ENCODE measurements at places on chromosomes 6 and 20.

- DNase-seq = no peak
Measured at GRCh38 chr6:134590449-134590848, 272.5 kb upstream of the SGK1 start.

GRCh38 chr6:161067749-161068148, 76.2 kb downstream of the MAP3K4 start:
- no peak for DNase-seq

GRCh38 chr6:85321906-85322305, 128.0 kb upstream of the NT5E start:
- DNase-seq = no peak

DNA sequence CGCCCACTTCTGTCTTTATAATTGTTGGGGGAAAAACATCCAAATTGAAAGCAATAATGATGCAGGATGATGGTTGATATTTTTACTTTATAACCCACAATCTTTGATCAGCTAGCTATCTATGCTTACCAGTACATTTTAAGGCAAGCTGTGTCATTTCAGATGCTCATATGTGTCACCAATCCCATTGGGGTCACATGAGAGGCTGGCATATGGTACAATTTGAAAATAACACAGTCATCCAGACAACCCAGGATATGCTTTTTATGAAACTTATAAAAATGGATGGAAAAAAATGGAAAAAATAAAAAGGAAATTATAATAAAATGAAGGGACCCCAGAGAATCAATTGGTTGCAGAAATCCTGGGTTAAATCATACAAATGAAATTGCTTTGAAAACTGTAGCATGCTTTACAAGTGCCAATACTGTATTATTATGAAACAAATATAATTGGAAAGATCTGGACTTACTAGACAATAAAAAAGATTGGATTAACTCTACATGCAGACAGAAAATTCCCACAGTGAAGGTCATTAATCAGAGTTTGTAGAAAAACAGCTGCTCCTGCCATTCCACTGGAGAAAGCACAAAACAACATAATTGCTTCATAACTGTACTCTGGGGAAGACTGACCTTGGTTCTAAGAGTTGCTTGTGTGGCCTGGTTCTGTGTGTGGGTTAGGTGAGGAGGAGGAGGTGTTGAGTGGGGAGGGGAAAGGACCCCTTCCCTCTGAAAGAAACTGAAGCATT, 13.3 kb upstream of the PRIM2 start:
- no peak for DNase-seq

- no peak for DNase-seq
Measured at GRCh38 chr6:25137480-25137879, 141.7 kb upstream of the CARMIL1 start.

DNA sequence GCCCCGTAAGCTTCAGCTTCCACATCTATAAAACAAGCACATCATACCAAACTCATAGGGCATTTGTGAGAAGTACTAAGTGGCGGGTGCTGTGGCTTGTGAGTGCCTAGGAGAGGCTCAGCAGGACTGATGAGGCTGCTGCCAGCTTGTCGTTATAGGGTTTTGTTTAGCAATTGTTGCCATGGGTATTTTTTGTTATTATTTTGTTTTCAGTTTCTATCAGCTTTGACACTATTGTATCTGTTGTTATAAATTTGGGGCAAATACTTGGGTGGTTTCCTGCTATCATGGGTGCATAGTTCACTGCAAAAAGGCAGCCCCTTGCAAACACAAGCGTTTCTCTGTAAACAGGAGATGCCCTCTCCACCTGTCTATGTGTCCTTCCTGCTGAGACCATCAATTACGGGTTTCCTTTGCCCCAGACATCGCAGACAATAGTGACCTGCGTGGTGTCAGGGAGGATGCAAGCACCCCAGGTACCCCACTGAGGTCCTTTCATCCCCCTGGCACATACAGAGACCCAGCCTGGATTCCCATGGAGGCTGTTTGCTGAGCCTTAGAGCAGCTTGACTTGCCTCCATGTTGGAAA, 3.1 kb upstream of the CCDC167 start:
- no peak for DNase-seq

DNA sequence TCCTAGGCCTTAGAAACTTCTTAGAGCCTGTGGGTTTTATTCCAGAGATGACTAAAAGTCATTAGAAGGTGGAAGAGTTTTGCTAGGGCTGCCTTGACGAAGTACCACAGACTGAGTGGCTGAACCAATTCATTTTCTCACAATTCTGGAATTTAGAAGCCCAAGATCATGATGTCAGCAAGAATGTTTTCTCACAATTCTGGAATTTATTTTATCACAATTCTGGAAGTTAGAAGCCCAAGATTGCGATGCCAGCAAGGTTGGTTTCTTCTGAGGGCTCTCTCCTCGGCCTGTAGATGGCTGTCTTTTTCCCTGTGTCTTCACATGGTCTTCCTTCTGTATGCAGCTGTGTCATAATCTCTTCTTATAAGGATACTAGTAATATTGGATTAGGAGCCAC, 672.9 kb upstream of the MARCKS start:
- no peak for DNase-seq

DNA sequence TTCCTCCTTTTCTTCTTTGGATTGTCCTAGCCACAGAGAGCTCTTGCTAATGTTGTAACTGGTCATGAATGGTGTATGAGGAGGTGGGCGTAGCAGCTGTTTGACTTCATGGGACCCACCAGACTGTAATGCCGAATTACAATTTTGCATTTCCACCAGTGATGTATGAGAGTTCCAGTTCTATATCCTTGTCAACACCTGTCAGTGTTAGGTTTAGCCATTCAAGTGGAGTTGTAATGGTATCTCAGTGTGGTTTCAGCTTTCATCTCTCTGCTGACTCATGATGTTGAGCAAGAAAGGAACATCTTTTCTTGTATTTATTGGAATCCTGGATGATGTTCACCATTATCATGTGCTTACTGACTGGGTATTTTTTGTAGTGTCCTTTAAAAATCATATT, 5.1 kb downstream of the IGF2R start:
- DNase-seq = no peak

DNA sequence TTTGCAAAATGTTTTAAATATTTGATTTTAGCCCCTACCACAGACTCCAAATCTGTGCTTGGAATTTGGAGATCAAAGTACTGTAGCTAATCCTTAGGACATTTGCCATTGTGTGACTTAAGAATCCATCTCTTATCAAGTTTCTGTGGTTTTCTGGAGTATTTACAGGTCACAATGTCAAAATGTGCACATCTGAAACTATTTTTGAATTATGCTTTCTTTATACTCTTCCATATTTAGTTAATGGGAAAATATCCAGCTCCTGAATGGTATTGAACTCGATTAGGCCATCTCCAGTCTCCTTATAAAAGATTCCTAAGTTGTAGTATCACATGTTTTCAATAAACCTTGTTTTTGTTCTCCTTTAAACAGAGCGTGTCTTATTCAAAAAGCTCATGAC, 162.5 kb downstream of the KHDC1L start:
- DNase-seq = no peak

DNA sequence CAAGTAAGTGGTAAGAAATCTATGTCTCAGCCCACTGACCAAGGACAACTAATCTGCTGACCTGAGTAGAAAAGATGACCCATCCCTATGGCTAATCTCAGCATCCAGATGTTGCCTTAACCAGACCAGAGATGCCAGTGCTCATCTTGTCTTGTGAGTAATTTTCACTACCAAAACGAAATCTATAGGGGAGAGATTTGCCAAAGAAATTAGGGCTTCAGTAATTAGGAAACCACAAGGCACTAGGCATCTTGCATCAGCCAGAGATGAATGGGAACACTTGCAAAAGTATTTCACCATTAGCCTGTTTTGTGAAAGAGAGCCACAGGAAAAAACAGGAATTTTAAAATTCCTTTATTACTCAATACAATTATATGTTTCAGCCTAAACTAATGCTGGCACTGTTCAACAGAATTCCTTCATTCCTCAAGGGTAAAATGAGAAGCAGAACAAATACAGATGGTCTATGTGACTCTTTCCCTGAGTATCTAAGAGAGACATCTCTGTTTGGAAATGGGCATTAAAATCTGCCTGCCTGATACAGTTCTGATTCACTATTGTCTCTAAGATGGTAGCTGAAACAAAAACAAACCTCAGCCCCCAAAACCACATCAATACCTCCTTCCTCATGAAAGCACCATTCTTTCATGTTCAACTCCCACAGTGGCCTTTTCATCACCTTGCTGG, 87.8 kb downstream of the GMDS start:
- DNase-seq = no peak

DNA sequence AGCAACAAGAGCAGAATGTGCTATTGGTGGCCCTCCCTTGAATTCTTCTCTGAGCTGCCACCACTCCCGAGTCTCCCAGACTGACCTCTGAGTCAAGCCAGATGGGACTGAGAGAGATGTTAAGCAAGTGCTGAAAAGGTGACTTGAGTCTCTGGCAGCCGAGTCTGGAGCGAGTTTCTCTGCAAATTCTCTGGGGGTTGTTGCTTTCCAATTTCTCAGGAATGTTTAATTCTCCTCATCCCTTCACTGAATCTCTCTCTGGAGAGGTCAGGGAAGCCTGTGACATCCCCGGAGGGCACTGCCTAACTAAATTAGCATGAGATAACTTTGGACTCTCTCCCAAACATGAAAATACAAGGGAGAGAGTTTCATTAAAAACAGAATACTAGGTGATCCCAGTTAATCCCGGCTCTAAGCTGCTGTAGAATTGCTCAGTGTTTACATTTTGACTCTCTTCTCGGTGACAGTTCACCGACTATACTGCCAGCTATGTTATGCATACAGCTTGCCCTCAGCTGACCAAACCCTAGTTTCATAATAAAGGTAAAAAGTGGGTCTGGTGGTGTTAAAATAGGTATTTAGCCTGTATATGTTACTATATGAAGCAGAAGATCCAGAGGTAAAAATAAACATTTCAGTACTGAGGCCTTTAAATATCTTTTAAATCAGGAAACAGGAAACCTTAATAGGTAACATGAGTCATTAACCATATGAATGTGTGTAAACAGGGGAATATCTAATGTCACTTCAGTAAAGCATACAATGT, 157.9 kb downstream of the FOXC1 start:
- no peak for DNase-seq

- DNase-seq = no peak
Measured at GRCh38 chr6:15250187-15251168, 4.6 kb downstream of the JARID2 start.

DNA sequence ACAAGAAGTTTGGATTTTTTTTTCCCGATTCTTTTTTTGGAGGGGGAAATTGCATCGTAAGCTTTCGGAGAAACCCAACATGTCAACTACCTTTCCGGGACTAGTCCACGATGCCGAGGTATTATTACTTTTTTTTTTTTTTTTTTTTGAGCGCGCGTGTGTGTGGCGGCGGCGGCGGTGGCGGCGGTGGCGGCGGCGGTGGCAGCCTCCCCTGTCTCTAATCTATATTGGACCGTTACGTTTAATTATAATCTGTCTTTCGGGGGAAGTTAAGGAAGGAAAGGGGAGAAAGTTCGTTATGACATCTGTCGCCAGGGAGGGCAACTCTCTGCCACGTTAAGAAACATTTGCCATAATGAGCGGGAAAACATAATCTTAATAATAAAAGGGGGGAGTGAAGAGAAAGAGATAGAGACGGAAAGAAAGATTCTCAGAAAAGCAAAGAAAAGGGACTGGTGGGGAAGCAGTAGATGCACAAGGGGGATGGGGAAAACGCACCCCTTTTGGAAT, 706 bp downstream of the TFAP2D start:
- no peak for DNase-seq

GRCh38 chr20:905396-905961, 10.7 kb downstream of the ANGPT4 start:
- DNase-seq = no peak

- no peak for DNase-seq
Measured at GRCh38 chr6:167211295-167211648, 53.5 kb upstream of the GPR31 start.

GRCh38 chr6:47788498-47788884, 6.7 kb downstream of the OPN5 start:
- DNase-seq = no peak

DNA sequence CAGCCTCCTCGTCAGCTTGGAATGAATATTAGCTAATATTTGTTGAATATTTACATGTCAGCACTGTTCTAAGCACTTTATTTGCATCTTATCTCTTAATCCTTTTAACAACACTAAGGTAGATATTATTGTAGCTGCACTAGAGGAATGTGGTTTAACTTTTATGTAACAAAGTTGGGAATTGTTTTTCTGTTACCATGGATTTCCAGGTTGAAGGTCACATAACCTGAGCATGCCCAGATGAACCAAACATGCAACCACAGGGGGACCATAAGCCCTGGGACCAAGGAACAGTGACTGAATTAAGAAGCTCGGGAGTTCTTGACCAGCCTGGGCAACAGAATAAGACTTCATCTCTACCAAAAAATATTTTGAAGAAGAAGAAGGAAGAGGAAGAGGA, 29.1 kb upstream of the YWHAB start:
- DNase-seq = no peak

GRCh38 chr20:21019814-21020658, 86.1 kb downstream of the LINC00237 start:
- no peak for DNase-seq

GRCh38 chr6:108598305-108598863, 37.7 kb downstream of the FOXO3 start:
- no peak for DNase-seq

- no peak for DNase-seq
Measured at GRCh38 chr6:152609125-152609670, 28.0 kb downstream of the SYNE1 start.

DNA sequence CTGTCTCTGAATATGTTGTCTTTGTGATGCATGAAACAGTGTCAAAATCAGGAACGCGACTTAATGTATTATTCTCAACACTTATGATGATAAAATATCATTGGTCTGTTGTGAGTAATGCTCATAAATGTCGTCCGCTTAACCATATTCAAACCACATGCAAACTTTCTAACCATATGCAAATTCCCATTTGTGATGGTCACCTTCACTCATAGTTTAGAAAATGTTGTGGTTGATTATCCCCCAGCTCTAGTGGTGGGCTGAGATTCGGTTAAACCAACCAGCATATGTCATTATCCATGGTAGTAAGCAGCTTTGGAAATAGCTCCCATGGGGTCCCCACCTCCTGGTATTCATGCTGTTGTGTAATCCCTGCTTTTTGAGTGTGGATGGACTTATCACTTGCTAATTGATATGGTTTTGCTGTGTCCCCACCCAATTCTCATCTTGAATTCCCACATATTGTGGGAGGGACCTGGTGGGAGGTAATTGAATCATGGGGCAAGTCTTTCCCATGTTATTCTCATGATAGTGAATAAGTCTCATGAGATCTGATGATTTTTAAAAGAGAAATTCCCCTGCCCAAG, 360.0 kb upstream of the TSHZ2 start:
- DNase-seq = no peak

- no peak for DNase-seq
Measured at GRCh38 chr6:155996151-155996550, 540.5 kb upstream of the NOX3 start.

DNA sequence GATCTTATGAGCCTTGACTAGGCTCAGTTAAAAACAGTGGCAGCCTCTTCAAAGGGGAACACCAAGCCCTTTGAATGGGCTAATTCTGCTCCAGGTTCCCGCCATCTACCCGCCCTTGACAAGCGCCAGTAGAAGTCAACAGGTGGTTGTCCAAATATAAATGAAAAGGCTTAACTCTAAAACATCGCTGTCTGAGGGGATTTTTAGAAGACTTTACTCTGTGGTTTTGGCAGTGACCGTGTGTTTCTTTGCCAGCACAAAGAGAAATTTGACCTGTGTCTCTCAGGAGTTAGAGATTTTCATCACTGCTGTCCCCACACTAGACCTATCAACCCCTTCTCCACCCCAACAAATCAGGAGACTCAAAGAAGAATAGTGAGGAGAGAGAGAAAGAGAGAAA, 19.8 kb upstream of the SIM1 start:
- no peak for DNase-seq

- DNase-seq = no peak
Measured at GRCh38 chr6:40194447-40195170, 260.3 kb upstream of the MOCS1 start.

GRCh38 chr20:4509825-4510522, 211.7 kb upstream of the PRND start:
- DNase-seq = no peak
